ENCODE measurements at places on chromosomes 2 and 18.

- DNase-seq = no peak
These were observed 251.7 kb downstream of the HNMT start for GRCh38 chr2:138215958-138216357.

DNA sequence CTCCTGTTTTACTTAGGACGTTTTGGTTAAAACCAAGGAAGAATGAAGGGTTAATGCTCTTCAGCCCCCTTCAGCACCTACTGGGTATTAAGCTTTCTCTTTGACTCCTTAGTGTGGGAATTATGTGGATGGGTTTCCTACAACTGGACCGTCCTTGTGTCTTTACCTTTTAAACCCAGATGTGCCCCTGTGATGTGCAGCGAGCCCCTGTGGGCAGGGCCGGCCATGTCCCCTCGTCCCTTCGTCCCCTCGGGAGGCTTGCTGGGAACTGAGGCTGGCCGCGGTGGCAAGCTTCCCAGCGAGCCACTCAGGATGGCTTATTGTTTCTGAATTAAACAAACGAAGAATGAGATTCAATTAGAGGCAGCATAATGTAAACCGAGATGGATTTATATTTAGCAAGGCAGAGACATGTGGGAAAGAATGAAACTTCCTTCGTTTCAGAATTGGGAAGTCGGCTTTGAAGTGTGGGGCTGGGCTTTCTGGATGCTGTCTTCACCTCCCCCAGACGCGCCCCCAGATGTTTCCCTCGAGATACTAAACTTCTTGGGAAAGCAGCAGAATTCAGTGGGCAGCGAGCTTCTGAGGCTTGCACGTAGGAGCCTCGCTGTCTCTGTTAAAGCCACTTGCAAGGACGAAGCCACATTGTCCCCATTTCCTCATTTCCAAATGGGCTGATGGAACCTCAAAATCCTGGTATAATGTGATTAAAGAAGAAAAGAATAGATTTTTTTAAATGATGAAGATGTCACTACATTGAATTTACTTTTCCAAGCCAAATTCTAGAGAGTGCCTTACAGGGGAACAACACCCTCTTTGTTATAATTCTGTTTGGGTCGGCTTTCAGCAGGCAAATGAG is 146.0 kb downstream of the VAPA start:
- no peak for DNase-seq

DNA sequence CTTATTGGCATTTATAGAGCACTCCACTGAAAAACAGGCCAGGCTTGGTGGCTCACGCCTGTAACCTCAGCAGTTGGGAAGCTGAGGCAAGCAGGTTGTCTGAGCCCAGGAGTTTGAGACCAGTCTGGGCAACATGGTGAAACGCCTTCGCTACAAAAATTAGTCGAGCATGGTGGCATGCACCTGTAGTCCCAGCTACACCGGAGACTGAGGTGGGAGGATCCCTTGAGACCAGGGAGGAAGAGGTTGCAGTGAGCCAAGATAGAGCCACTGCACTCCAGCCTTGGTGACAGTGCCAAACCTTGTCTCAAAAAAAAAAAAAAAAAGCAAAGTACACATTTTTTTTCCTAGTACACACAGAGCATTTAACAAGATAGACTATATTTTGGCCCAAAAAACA is 96.1 kb downstream of the TGIF1 start:
- DNase-seq = no peak

- no peak for DNase-seq
These were observed 25.6 kb downstream of the CYB5A start for GRCh38 chr18:74266161-74266560.

- DNase-seq = no peak
These were observed 64.8 kb downstream of the ARHGAP25 start for GRCh38 chr2:68799140-68800026.

DNA sequence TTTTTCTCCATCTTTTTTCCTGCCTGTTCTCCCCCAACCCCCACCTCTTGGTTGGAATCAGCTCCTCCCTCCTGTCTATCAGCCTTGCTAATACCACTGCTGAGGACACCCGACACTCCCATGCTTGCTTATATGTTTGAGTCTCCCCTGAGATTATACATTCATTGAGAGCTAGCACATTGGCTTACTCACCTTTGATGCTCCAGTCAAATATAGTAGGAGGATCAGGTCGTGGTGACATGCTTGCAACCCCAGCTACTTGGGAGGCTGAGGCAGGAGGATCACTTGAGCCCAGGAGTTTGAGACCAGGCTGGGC is 91.5 kb upstream of the CCBE1 start:
- no peak for DNase-seq

- no peak for DNase-seq
These were observed 66.3 kb downstream of the LIPG start for GRCh38 chr18:49628119-49628518.

DNA sequence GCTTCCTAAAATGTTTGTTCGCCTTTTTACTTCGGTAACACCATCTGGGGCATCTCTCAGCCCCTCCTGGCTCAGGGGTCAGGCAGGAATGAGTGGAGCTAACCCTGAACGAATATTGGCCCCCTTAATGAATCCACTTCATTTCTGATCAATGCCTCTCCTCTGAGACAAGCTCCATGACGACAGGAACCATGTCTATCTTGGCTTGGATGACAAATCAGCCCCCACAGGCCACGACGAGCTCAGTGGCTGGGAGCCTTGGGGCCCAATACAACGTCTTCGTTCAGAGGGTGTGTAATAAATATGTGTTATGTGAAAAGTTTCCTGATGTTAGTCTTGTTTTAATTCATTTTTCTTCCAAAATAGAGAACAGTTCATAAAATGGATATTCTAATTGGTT is 133.0 kb downstream of the COL6A3 start:
- no peak for DNase-seq

- no peak for DNase-seq
These were observed 60.3 kb downstream of the MYCN start for GRCh38 chr2:16000642-16001041.

DNA sequence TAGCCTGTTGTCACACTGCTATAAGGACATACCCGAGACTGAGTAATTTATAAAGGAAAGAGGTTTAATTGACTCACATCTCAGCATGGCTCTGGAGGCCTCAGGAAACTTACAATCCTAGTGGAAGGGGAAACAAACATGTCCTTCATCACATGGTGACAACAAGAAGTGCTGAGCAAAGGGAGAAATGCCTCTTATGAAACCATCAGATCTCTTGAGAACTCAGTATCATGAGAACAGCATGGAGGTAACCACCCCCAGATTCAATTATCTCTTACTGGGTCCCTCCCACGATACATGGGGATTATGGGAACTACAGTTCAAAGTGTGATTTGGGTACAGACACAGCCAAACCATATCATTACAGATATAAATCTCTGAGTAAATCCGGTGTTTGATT is 148.7 kb downstream of the PRPF40A start:
- DNase-seq = no peak

GRCh38 chr18:76346490-76347130 is 148.4 kb downstream of the ZNF516 start:
- DNase-seq = no peak

DNA sequence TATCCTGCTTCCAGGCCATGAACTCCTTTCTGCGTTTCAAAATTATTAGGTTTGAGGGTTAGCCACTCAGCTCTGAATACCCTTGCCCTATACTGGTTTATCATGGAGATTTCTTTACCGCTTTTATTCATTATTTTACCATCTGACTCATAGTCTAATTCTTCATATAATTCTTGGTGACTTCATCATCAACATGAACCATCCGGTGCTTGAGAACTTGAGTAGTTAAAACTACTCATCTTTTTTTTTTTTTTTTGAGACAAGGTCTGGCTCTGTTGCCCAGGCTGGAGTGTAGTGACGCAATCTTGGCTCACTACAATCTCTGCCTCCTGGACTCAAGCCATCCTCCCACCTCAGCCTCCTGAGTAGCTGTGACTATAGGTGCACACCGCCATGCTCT is 94.2 kb upstream of the LHCGR start:
- DNase-seq = no peak

DNA sequence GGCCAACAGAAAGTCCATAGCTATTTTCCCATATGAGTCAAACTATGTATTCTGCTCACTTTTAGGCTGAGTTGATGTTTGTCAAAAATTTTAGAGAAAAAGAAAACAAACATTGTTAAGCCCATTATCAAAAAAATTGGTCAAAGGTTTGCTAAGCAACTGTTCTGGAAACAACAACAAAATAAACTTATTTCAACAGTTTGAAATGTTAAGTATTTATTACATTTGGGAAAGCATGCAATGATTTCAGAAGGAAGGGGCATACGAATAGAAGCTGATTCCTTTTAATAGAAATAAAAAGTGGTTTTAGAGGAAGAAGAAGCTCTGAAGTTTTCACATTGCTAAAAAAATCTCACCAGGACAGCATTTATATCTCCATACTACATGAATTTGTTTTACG is 1837.5 kb upstream of the CELF4 start:
- DNase-seq = no peak

DNA sequence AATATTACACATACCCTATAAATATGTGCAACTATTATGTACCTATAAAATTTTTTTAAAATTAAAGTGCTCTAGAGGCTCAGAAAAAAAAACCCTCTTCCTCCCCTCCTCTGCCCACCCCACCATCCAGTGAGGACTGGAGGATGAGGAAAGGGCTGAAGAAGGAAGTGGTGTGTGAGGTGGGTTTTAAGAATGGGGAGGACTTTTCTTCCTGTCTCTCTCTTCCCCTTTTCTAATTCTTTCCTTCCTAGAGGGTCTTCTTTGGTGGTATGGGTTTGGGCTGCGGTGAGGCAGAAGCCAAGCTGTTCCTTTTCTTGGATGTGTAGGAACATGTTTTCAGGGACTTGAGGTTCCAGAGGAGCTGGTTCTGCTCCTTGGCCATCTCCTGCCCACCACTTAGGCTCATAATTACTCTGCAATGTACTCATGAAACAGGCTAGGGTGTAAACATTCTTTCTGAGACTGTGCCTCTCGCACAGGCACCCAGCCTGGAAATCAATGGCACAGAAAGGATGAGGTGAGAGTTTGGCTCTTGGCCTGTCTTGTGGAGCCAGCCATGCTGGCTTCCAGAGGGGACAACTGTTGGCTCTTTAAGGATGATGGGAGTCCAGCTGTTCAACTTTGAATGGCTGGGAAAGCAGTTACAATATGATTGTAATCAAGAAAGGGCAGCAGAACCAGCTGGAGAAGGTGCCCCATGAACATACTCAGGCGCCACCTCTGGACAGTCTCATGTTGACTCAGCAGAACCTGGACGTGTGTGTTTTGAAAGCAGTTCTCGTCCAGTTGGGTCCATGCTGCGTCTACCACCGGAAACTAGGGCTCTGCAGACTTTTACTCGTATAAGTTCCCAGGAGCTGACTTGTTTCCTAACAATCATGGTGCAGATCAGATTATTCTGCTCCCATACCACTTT is 38.3 kb downstream of the IL1RL2 start:
- no peak for DNase-seq

DNA sequence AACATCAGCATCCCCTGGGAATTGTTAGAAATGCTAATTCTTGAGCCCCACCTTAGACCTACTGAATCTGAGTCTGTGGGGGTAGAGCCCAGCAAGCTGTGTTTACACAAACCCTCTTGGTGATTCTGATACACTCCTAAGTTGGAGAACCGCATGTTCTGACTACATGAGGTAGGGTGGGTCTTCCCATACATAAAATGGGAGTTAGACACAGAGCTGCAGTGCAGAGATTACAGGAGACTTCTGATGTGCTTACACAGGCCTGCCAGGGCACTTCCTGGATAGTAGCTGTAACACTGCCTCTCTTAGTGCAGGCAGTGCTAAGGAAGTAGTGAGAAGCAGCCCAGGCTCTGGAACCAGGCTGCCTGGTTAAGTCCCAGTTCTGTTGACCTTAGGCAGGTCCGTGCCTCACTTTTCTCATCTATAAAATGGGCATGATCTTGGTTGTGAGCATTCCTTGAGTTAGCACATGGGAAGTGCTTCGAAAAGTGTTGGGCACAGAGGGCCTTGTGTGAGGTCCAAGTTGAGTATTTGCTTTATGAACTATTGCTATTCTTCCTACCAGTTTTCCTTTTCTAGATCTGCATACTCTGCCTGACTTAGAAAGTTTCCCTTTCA is 67.3 kb downstream of the GLI2 start:
- no peak for DNase-seq

GRCh38 chr2:131054488-131054887 is 38.8 kb downstream of the FAM168B start:
- no peak for DNase-seq

DNA sequence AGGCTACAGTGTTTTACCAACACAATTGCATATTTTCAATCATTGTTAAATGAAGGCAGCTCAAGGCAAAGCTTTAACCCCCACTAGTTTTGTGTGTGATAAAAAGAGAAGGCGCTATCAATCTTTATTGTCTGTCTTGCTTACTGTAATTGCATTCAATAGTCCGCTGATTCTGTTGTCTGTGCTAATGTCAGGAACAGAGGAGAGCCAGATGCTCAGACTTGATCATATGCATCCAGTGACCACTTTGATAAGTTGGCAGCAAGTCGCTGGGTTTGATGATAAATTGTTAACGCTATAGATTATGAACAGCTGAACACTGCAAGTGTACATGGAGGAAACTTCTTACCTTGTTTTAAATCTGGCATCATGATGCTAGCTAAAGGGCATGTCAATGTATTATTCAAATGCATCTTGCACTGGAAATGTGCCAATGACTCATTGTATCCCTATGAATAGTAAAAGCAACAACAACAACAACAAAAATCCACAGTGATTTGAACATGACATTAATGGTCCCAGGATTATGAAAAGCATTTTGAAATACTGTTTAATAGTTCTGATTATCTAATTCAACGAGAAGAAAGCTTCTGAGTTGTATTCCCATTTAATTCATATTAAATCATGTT is 423.5 kb upstream of the FANCL start:
- DNase-seq = no peak

- no peak for DNase-seq
These were observed 165.2 kb downstream of the SH3BP4 start for GRCh38 chr2:235116885-235117492.

GRCh38 chr2:49770919-49771318 is 616.6 kb upstream of the FSHR start:
- DNase-seq = peak; percentile 15

DNA sequence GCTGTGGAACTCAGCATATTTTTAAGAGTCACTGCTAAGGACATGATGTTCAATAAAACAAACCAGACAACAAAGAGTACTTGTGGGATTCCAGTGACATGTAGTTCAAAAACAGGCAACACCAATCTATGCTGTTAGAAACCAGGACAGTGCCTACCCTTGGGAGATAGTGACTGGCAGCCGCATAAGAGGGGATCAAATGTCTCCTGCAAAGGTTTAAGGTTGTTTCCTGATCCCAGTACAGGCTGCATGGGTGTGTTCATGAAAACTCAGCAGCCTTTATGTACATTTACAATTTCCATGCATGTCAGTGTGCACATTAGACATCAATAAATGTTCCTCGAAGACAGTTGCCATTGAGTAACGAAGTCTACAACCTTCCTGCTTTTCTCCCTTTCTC is 183.8 kb downstream of the PID1 start:
- no peak for DNase-seq

GRCh38 chr2:12948961-12949353 is 232.2 kb downstream of the TRIB2 start:
- no peak for DNase-seq

DNA sequence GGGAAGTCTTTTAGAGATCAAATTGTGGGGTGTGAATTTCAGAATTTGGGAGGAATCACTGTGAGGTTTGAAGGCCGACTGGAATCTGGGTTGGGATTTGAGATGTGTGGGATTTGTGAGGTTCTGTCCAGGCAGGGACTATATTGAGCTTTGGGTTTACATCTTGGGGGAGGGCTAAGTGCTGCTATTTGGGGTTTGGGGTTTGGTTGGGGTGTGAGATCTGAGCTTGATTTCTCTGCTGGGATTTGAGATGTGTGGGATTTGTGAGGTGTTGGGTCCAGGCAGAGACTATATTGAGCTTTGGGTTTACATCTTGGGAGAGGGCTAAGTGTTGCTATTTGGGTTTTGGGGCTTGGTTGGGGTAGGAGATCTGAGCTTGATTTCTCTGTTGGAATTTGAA is 864 bp downstream of the GMPPA start:
- no peak for DNase-seq
